ENCODE measurements at places on chromosomes 3 and 15. TPM values are rescaled to one million over a fixed set of nuclear protein-coding genes. Genes with fewer than 3 reads are reported as not detected.
A peak's percentile ranks its signal among the peaks of the same experiment; 100 is the strongest.

Gene ZPLD1
- not detected for total RNA-seq

- peaks cover 3% of the 10 kb centered on the region for H3K27me3 ChIP-seq
- DNase-seq = no peak
- no peak overlapping the region for H3K4me3 ChIP-seq
- no peak overlapping the region for H3K27ac ChIP-seq
- no peaks in the 10 kb centered on the region for H3K4me1 ChIP-seq
- H3K36me3 ChIP-seq = no peaks in the 10 kb centered on the region
These were observed 20.7 kb upstream of the GOLGA6C start for GRCh38 chr15:75237316-75237982.

Gene C2CD4A
- 2.6 TPM for total RNA-seq

DNA sequence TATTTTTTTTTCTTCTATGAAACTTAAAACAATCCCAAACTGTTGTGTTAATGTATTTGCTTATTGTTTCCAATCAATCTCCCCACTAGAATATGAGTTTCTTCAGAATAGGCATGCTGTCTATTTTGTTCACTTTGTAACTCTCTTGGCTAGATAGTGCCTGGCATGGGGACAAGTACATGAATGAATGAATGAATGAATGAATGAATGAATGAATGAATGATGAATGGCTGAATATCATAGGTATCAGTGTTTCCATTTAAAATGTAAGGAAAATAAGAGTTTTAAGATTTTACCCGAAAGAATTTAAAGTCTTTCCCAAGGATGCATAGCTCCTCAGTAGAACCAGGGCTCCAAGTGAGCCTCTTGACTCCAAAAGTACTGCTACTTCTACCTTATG, 294.9 kb upstream of the GADL1 start:
- H3K27ac ChIP-seq = no peak overlapping the region
- no peak for DNase-seq
- H3K27me3 ChIP-seq = no peaks in the 10 kb centered on the region
- peaks cover 15% of the 10 kb centered on the region for H3K4me1 ChIP-seq

Gene SKOR1
- total RNA-seq = 0.12 TPM

Gene NFKBIZ
- total RNA-seq = 65.9 TPM

DNA sequence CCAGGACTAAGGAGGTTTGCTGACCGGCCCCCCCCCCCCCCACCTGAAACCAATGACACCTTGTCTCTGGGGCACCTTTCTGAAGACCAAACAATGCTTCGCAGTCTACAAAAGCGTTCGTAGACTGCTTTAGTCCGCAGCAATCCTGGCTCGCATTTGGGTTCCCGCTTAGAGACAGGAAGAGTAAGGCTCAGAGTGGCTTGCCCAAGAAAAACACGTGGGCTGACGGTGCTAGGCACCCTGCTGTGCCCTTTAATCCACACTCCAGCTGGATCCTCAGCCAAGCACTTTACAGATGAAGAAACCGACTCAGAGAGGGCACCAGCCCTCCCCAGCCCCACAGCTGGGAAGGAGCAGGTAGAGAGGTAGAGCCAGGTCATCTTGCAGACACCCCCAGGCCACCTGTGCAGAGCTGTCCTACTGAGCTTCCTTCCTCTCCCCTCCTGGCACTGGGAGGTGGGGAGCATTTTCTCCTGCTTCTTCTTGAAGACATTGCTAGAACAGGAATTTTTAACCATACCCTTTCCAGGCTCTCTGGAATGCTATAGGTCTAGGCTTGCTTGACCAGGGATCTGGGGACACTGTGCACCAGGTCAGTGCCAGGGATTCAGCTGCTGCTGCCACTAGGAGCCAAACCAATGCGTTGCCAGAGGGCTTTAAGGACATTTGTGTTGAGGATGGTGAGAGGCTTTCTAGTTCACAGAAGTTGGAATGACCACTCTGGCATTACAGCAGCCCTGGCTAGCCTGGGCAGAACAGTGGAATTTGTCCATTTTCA, 1.0 kb upstream of the KLF15 start:
- peaks cover 51% of the 10 kb centered on the region for H3K27me3 ChIP-seq
- peaks cover 14% of the 10 kb centered on the region for H3K4me1 ChIP-seq
- peak overlapping the region; percentile 77 for H3K4me3 ChIP-seq
- no peak overlapping the region for H3K27ac ChIP-seq

- peaks cover 7% of the 10 kb centered on the region for H3K4me1 ChIP-seq
- no peak overlapping the region for H3K4me3 ChIP-seq
- no peaks in the 10 kb centered on the region for H3K36me3 ChIP-seq
- H3K27me3 ChIP-seq = peaks cover 8% of the 10 kb centered on the region
- no peak for DNase-seq
These were observed 3.1 kb downstream of the NMNAT3 start for GRCh38 chr3:139674571-139675260.

GRCh38 chr3:13549623-13550422, 898 bp downstream of the FBLN2 start:
- DNase-seq = no peak
- no peaks in the 10 kb centered on the region for H3K36me3 ChIP-seq
- H3K4me3 ChIP-seq = peak overlapping the region; percentile 1
- peaks cover 62% of the 10 kb centered on the region for H3K27me3 ChIP-seq
- H3K4me1 ChIP-seq = peaks cover 11% of the 10 kb centered on the region

DNA sequence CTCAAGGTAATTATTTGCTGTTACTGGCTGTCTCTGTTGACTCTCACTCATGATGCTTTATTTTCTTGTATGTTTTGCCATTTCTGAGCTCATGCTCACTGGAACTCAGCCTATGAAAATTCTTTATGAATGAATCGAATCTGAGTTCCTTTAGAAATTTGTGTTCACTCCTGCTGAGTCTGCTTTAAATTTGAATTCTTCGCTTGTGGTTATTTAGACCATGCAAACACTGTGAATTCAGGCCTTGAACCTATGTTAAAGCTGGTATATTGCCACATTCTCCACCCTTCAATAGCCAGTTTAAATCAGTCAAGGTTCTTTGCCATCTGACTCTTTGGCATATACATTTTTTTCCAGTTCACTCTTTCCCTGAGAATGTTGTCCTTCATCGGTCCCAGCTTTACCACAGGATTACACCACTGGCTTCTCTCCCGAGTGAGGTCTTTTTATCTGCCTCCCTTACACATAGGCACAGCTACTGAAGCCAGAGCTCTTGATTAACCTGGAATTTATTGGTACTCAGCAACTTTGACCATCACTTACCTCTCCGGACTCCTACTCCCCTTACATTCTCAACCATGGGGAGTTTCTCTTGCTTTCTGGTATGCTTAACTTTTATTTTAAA, 400.6 kb downstream of the VPS13C start:
- no peak for DNase-seq
- H3K4me1 ChIP-seq = no peaks in the 10 kb centered on the region
- peaks cover 19% of the 10 kb centered on the region for H3K27me3 ChIP-seq
- no peaks in the 10 kb centered on the region for H3K36me3 ChIP-seq

DNA sequence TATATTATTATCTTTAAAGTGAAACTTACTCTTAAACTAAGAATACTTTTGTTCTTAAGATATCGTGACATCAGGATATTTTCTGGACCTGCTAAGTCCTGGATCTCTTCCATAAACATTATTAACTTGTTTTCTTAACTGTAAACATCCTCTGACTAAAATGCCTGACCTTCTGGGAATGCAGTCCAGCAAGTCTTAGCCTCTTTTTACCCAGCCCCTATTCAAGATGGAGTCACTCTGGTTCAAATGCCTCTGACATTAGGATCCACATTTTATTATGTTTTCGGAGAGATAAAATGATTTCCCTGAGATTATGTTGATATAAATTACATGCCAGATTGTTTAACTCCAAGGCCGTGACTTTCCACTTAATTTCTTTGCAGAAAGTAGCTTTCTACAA, 37.6 kb downstream of the OSTN start:
- no peaks in the 10 kb centered on the region for H3K36me3 ChIP-seq
- peaks cover 2% of the 10 kb centered on the region for H3K4me1 ChIP-seq
- H3K27me3 ChIP-seq = no peaks in the 10 kb centered on the region
- DNase-seq = no peak

Data from activated CD4-positive, alpha-beta memory T cell treated with anti-CD3 and anti-CD28 coated beads for 36 hours (primary cell).